NCI-H2227 treated with DMSO at 0.1 percent for 48 hours (cell line): ENCODE measurements at places on chromosomes 3 and 15.

DNA sequence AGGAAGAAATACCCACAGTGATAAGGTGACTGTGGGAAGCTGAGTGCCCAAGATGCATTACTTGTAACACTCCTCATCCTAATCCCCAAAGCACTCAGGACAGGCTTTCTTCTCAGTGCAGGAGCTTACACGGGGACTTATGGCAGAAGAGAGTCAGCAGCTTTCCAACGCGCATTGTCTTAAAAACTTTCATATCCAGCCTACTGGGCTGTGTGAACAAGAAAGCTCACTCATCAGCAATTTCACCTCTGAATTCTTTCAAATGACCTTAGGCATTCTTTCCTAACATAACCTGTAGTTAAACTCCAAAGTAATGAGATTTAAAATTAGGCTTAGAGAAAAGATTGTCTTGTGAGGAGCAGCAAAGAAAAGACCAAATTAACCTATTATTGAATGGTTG, 132.3 kb downstream of the KCNAB1 start:
- DNase-seq = no peak

DNA sequence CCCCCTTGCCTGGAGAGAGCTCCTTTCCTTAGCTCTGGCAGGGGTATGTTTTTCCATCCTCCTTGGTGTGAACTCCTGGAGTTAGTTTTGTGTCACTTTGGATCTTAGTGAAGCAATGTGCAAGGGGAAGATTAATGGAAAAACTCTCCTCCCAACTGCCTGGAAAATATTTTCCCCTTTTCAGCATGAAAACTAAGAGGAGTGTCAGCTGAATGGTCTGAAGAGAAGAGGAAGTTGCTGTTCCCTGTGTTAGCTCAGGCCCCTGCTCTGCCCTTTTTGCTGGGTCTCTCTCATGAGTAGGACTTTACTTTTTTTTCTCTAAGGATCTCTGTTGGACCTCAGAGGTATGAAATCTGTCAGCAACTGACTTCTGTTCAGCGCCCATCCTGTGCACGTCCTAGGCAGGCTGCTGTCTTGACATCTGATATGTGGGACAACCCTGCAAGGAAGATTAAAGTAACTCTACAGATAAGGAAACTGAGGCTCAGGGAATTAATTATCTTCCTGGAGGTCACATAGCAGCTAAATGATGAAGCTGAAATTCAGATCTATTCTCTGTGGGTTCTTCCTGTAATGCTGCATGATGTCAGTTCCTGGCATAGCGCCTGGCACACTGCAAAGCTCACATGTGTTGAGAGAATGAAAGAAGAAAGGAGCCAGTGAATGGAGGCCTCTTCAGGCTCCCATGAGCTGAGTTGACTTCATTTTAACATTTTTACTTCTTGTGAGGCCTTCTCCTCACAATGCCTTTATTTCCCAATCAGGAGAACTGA, 109.7 kb upstream of the GALNT15 start:
- no peak for DNase-seq

DNA sequence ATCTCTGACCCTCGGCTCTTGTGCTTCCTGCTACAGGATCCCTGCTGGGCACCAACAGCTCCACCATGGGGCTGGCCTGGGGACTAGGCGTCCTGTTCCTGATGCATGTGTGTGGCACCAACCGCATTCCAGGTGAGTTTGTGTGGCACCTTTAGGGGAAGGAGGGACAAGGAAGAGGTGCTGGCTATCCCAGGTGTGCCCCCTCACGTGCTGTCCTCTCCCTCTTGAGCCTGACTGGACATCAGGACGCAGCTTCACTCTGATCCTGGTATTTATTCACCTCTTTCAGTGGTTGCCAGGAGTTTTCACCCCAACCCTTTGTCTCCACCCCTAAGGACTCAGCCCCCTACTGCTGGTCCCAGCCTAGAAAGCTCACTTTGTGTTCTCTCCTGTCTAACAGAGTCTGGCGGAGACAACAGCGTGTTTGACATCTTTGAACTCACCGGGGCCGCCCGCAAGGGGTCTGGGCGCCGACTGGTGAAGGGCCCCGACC, 960 bp downstream of the THBS1 start:
- no peak for DNase-seq

- DNase-seq = peak; percentile 80
Measured at GRCh38 chr15:35545824-35546510, at the start of gene DPH6. Gene DPH6, minus strand, starts transcription at chr15:35546165. Its CDS starts 24 bp downstream, at chr15:35546141.
